ENCODE measurements at places on chromosomes 3 and 15.

DNA sequence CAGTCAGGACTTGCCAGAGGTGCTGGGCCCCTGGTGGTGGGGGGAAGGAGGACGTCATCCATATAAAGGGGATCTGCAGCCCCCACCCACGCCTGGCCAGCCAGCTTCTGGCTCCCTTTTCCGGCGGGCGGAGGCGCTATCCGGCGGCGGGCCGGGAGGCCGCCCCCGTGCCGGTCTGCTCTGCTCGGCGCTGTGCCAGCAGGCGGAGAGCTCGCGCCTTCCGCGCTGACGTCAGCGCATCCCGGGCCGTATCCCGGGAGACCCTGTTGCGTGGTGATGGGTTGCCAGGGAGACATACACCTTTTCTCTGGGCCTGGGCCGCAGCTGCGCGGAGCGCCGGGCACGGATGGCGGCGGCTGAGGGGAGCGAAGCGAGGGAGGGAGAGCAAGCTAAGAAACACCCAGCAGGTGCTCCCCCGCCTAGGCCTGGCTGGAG lies 1.1 kb downstream of the FAM131A start:
- DNase-seq: no peak

- no peak for DNase-seq
Measured at GRCh38 chr15:74369084-74369745, 1.8 kb upstream of the CYP11A1 start.

GRCh38 chr3:133792171-133792763 lies 13.3 kb upstream of the SRPRB start:
- DNase-seq: no peak

GRCh38 chr3:42786212-42786611 lies 13.2 kb upstream of the CCDC13 start:
- no peak for DNase-seq

DNA sequence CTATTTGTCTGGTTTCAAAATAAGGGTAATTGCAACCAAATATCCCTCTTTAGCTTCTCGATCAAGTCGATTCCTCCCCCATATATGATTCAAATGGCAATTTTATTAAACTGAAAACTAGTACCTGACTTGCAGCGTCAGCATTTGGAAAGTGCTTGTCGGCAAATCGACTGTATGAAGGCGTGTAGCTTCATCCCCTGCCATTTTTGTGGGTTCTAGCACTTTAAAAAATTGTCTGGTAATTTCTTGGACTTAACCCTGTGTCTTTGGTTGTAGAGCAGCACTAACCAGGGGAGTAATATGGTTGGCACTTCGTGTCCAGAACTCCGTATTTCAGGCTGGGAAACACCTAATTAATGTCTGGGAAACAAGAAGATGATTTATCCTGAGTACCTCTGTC lies 573 bp downstream of the MME start:
- DNase-seq: no peak

GRCh38 chr3:171620825-171621434 lies 160.7 kb upstream of the TNIK start:
- peak; percentile 70 for DNase-seq

DNA sequence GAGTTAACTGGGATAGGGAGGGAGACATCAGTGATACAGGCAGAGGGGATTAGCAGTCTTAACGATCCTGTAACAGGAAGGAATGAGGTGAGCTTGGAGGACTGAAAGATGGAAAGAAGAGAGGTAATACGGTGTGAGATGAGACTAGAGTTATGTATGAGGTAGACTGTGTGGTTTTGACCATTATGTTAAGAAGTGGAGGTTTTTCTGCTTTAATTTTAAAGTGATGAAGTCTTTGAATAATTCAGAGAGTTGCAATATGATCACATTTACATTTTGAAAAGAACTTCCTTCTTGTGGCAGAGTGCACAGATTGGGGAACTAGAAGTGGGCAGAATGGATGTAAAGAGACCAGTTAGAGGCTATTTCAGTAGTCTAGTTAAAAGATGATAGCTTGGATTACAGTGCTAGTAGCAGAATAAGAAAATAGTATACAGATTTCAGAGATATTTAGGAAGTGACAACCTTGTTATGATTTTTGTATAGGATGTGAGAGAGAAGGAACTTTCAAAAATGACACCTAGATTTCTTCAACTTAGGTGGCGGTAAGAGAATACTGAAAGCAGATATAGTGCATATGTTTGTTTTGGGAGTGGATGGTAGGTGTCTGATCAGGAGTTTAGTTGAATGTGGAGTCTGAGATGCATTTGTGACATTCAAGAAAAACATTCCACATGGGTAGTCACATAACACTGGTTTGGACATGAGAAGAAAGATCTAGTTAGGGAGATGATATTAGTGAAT lies 40.5 kb downstream of the STT3B start:
- DNase-seq: no peak

DNA sequence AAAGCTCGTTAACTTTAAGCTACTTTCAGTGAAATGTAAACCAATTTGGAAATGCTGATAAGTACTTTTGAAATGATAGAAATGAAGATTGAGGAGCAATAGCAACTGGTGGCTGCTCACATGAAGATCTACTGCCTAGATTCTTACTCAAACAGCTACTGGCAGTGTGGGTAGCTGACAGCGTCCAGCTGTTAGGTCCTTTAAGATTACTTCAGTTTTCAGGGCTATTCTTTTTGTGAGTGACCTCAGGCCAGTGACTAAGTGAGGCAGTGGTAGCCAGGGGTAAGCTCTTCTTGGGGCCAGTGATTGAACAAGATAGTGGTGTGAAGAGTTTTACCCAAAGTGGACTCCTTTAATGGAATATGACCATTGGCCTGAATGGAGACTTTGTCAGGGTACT lies 41.3 kb downstream of the NECTIN3 start:
- DNase-seq: no peak

GRCh38 chr3:109137761-109138160 lies 1.2 kb downstream of the C3orf85 start:
- DNase-seq: no peak

GRCh38 chr3:53845103-53845880 lies 927 bp downstream of the CHDH start:
- no peak for DNase-seq

Measured in SK-N-MC (cell line).